ENCODE measurements at places on chromosomes 7 and 10.

DNA sequence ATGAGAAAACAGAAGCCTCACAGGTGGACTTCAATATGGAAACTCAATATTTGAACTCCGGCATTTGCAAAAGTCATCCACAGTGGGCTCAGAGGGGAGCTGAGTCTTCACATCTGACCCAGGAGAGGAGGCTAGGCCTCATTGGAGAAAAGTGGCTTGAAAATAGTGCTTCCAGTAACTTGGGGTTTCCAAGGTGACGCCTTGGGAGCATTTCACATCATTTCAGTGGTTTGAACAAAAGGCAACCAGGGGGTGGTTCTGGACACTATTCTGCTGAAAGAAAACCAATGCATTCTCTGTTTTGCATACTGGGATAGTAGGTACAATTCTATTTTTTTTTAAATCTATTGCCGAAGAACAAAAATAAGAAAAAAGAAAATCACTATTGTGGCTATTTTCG lies 599.2 kb upstream of the POM121L12 start:
- no peak for DNase-seq

DNA sequence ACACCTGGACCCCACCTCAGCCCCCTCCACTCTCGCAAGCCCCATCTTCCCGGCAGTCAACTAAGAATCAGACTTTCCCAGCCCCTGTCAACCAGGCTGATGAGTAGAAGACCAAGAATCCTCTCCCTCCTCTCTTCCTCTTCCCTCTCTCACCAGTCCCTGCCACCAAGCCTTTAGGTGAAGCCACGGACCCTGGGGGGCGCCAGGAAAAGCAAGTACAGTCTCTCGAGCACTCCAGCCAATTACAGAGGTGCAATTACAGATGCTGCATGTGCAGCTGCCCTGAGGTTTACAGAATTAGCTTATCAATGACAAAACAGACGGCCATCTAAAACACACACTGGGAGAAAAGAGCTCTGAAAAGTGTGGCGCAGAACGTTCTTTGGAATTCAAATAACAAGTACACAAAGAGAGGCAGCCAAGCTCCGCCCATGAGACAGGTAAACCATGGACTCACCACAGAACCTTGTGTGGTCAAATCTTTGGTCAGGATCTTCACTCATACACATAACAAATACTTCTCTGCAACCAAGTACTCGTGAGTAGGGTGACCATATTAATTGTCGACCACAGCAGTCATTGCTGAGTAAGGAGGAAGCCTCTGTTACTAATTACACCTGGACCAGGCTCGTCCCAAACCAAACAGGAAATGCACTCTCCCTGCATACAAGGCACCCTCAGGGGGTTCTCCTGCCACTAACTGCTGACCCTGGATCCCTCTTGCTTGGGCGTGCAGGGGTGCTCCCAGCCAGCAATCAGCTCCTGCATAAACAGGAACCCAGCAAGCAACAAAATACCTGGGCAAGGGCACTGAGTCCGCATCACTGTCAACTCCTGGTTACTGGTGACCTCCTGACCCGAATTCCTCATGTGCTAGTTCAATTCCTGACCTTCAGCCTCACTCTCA lies 189.2 kb downstream of the FAM107B start:
- DNase-seq, result no peak

DNA sequence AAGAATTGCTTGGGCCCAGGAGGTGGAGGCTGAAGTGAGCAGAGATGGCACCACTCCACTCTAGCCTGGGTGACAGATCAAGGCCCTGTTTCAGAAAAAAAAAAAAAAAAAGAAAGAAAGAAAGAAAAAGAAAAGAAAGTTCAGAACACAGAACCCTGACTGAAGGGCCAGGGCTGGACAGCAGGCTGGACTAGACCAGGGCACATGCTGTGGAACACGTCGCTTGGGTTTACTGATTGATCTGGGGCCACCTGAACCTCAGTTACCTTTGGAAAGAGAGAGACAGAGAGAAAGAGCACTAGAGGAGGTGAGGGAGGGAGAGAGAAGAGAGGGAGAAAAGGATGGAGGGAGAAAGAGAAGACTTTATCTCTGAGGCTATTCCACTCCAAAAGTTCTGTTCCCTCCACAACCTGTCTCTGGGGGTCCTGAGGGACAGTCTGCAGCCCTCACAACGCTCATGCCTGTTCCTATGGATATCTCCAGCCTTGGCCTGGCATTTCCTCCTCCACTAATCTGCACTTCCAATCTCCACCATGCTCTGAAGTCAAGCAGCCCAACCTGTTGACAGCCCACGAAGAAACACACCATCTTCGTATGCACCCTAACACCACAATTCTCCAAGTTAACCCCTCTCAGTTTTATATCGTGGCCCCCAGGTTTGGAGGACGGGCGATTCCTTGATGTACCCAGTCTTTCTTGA lies 81.8 kb downstream of the COBL start:
- DNase-seq, result no peak

- no peak for DNase-seq
These were observed 96.1 kb downstream of the PIP4K2A start for GRCh38 chr10:22618078-22618785.

GRCh38 chr7:148711191-148712102 lies 12.7 kb downstream of the CUL1 start:
- DNase-seq, result no peak

Data from CD4-positive, alpha-beta T cell treated with Interleukin-12 subunit alpha and Interleukin-12 subunit beta, for 1 hour (primary cell).